Activated effector memory CD4-positive, alpha-beta T cell treated with anti-CD3 and anti-CD28 coated beads, Interleukin-2, amount 50 U/mL, for 16 hours (primary cell): ENCODE measurements at places on chromosomes 16 and 17.

DNA sequence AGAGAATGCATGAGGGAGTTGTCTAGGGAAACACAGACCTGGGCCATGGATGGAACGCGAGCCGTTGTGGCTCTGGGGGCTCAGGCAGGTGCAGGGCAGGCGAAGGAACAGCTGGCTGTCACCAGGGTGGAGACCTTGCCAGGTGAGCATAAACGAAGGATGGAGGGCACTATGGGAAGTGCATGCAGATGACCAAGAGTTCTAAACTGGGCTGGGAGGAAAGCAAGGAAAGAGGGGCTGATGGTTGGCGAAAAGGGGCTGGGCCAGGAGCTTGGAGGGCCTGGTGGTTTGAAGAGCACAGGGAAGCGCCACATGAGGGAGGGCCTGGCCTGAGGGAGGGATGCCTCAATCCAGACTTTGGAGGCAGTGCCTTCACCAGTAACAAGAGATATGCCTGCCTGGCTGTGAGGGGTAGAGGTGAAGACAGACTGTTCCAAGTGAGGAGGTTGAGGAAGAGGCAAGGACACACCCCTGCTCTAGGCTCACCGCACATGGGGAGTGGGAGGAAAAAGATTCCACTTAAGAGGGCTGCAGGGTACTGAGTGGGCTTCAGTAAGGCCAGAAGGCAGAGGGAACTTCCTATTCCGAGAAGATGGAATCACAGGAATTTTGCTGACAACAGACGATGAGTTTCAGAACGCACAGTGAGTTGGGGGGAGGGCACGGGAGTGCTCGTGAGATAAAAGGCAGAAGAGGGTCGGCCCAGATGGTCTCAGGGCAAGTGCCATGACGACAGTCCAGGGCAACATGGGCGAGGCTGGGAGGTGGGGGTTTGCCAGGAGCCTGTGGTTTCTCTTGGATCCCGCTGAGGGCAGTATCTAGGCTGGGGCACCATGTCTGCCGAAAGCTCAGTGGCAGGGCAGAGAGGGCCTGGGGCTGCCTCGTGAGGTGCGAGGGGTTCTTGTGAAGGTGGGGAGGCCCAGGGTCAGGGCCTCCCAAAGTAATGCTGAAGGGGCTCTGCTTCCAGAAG is 20.6 kb downstream of the B9D1 start:
- DNase-seq, result peak; percentile 43

DNA sequence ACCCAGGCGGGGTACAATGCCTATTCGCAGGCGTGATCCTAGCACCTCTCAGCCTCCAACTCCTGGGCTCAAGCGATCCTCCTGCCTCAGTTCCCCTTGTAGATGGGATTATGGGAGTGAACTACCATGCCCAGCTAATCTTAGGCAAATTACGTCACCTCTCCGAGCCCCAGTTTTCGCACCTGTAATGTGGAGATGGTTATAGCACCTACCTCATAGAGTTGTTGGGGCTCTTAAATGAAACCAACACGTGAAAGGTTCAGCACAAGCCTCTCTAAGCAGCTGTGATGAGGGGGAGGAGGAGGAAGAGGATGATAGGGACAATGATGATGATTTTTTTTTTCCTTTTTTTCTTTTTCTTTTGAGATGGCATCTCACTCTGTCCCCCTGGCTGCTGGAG is 59.9 kb downstream of the ABR start:
- no peak for DNase-seq

- no peak for DNase-seq
Observed at GRCh38 chr16:58461056-58461455, 38.9 kb upstream of the NDRG4 start.

- DNase-seq, result no peak
Observed at GRCh38 chr17:9924735-9925191, 19.7 kb upstream of the RCVRN start.

DNA sequence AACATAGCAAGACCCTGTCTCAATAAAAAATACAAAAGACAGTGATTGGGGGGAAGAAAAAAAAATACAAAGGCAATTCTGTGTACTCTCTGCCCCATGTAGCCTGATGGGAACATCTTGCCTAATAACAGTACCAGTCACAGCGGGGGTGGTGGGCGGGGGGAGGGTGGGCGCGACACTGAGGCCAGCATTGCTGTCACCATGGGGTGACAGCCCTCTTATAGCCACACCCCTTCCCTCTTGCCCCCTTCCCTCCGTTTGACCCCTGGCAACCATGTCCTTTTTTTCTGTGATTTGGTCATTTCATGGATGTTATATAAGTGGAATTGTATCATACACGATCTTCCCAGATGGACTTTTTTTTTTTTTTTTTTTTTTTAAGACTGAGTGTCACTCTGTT is 80.9 kb downstream of the DNAH17 start:
- DNase-seq, result no peak
